ENCODE measurements at places on chromosomes 11 and 22.
A peak's percentile ranks its signal among the peaks of the same experiment; 100 is the strongest.

- no peak for DNase-seq
Observed at GRCh38 chr11:45341372-45341771, 55.2 kb upstream of the SYT13 start.

DNA sequence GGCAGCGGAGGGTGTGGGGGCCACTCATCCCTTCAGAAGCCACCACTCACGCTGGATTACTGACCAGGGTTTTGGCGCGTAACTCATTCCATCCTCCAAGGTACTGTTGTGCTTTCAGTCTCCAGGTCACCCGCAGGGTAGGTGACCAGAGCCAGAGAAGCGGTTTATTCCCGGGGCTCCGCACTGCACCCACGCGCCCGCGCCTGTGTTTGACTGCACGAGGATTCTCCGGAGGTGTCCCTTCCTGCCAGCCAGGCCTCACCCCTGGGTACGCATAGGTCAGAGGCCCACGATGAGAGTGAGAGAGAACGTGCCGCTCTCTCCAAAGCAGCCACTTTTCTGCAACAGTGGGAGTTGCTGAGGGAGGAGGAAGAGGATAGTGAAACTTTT lies 55.5 kb downstream of the TRAF6 start:
- no peak for DNase-seq

DNA sequence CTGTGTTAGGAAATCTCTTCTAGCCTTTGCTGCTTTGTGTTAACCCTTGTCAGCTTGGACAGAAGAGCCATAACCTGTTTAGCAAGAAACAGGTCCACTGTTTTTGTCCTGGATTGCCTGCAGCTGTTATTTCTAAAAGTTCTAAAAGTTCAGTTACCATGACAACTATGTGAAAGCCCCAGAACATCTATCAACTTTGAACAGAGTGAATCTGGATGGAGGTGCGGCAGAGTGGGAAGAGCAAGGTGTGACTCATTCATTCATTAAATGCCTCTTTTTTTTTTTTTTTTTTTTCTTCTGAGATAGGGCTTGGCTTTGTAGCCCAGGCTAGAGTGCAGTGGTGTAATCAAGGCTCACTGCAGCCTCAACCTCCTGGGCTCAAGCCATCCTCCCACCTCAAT lies 50.5 kb downstream of the RBX1 start:
- DNase-seq: no peak

DNA sequence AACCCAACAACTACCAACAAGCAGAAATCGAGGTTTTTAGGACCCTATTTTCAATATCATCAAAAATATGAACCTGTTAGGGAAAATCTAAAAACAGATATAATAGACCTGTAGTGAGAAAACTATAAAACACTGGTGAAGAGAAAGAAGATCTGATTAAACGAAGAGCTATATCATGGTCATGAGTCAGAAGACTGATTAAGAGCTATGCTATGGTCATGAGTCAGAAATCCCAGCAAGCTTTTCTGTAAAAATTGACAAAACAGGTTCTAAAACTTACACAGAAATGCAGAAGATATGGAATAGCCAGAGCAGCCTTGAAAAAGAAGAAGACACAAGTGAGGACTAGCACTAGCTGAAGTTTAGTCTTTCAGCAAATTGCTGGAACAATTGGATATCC lies 345.0 kb downstream of the TBC1D22A start:
- peak; percentile 16 for DNase-seq

- DNase-seq: peak; percentile 11
Observed at GRCh38 chr11:104772806-104773241, 125.4 kb downstream of the CASP12 start.

DNA sequence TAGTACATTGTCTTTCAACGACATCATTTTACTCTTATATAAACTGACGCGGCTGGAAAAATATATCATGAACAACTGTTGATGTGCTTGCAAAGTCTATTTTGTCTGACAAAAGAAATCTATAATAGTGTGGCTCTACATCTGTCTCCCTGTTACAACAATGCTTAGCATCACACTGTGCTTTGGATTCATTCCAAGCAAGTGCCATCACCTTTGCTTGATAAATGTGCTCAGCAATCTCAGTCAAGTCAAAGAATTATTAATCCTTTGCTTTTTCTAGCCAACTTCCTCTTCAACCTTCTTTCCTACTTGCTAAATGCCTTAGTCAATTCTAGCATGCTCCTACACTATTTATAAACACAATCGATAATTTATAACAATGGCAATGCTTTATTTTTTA lies 140.5 kb downstream of the FCHSD2 start:
- DNase-seq: no peak

- no peak for DNase-seq
Observed at GRCh38 chr11:94656968-94657367, 89.8 kb downstream of the PIWIL4 start.

DNA sequence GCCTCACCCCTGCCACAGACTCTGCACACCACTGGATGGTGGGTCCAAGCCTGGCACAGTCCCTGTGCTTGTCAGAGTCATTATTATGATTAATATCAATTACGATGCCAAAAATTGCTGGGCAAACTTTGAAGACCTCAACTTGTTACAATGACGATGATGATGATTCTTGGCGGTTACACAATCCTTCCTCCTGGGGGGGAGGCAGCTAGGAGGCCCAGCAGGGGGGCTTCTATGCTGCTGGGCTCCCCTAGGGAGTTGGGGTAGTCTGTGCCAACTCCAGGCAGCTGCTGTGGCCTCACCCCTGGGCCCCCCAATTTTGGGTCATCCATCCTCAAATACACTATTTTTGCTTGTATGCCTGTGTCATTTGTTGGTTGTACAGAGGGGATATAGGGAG lies 12.0 kb downstream of the SLC35E4 start:
- DNase-seq: no peak

DNA sequence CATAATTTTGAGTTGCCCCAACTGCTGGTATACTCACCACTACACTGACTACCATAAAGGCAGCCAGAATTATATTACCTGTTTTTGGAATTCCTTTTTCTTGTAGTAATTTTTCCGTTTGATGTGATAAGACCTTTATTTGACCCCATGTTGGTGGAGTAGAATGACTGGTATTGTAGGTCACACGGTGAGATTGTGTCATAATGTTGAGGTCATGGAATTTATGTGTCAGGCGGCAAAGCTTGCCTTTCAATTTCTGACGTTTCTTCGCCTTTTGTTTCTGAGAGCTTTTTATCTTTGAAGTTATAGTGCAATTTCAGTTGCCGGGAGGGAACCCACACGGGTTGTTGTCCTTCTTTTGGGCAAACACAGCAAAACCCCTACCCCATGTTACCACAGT lies 13.0 kb downstream of the OR52K1 start:
- DNase-seq: no peak

- no peak for DNase-seq
Observed at GRCh38 chr22:39925273-39925672, 24.4 kb downstream of the GRAP2 start.

DNA sequence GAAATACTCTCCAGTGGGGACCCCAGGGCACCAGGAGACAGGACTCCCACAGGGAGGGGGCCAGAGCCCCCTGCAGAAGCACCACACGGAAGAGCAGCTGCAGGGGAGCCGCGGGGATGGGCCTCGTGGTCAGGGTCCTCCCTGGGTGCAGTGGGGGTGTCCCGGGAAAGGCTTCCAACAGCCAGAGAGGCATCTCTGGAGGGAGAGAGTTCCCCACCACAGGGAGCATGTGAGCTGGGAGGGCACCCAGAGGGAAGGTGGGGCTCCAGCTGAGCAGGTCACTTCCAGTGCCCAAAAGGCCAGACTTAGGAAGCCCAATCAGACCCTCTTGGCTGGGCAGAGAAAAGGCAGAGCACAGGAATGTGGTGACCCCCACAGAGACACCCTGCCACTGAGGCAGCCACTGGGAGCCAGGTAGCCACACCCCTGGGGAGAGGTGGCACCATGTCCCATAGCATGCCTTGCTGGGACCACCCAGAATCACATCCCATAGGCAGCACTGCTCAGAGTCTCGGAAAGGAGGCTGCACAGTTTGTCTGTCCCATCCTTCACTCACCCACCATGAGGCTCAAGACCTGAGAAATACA lies 49.9 kb upstream of the LMO1 start:
- no peak for DNase-seq

GRCh38 chr11:118128721-118129470 lies 23.7 kb downstream of the SCN4B start:
- DNase-seq: no peak

DNA sequence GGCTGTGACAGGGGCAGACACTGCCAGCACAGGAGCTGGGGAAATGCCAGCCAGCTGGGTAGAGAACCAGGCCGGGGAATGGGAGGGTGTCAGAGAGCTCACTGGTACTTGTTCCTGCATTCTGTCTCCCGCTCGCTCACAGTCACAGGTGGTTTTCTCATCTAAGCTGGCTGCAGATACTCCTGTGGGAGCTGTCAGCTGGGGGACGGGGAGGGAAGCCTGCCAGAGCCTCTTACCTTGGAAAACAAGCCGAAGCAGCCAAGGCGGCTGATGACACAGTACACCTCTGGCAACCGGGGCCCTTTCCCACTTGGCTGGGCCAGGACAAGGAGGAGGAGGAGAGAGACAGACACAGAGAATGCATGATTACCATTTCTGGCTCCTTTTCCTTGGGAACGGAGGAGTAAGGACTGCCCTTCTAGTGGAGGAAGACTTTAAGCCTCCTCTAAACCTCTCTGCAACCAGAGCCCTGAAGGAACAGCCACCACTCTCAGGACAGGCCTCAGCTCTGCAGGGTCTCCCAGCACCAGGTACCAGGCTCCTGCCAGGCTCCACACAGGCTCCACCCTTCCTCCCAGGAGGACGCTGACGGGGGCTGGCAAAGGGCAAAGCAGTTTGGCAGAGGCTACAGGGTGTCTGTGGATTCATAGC lies 25.1 kb downstream of the RPL27A start:
- DNase-seq: no peak

- no peak for DNase-seq
Observed at GRCh38 chr11:109998921-109999320, 94.3 kb upstream of the ZC3H12C start.

DNA sequence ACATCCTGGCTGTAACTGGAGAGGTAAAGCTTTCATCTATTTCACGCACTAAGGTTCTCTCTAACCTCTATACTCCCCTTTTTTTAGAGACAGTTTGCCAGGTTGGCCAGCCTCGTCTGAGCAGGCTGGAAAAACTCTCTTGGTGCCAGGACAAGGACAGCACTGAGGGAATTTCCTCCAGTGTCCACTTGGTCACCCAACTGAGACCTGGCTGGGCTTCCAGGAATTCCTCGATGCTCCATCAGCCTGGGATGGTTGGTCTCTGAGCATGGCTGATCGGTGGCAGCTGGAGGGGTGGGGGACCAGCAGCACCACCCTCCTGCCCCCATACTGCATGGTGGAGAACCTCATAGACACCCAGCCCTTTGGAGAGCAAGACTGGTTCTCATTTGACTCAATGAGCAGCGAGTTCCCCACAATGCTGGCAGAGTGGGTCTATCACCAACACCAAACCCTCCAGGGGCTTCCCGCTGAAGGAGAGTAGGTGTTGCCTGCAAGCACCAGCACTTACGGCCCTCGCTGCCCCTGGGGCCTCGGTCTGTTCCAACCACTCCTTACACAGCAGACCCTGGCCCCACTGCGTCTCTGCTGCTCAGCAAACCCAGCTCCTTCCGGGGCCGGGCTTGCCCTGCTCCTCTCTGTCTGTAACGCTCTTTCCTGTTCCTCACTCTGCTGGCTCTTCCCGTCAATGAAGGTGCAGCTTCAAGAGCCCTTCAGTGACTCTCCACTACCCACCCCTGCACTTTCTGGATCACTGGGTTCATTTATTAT lies 122.2 kb downstream of the ST3GAL4 start:
- DNase-seq: peak; percentile 58

- DNase-seq: no peak
Observed at GRCh38 chr11:118892964-118893363, 9.3 kb downstream of the CXCR5 start.

DNA sequence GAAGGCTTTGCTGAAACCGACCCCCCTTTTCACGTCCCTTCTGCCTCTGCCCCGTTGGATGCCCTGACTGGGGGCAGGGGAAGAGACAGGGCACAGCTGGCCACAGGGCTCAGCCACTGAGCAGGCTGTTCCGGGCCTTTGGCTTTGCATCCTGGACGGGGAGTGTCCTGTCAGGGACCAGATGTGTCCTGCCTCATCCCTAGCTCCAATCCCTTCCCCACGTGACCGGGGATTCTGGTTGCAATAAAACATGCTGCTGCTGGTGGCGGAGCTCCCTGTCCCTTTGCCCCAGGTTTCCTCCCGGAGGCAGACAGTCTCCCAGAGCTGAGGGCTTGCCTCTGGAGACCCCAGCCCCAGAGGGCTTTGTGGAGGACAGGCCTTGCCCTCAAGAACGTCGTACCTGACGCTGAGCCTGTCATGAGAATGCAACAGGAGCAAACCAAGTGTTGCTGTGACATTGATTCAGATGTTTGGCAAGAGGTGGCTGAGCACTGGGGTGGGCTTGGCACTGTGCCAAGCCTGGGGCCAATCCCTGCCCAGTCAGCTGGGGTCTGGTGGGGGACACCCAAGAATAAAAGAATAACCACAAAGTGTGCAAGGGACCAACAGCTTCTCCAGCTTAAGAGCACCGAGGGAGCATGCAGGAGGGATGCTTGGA lies 7.3 kb downstream of the CDC42EP2 start:
- DNase-seq: no peak

- DNase-seq: no peak
Observed at GRCh38 chr22:45512363-45512762, 9.7 kb downstream of the FBLN1 start.
